Activated T-helper 1 cell treated with anti-CD3 and anti-CD28 coated beads, Interleukin-2, amount 50 U/mL, for 16 hours (primary cell): ENCODE measurements at places on chromosomes 4 and X.

- no peak for DNase-seq
Measured at GRCh38 chr4:538542-539142, 37.5 kb downstream of the TMEM271 start.

DNA sequence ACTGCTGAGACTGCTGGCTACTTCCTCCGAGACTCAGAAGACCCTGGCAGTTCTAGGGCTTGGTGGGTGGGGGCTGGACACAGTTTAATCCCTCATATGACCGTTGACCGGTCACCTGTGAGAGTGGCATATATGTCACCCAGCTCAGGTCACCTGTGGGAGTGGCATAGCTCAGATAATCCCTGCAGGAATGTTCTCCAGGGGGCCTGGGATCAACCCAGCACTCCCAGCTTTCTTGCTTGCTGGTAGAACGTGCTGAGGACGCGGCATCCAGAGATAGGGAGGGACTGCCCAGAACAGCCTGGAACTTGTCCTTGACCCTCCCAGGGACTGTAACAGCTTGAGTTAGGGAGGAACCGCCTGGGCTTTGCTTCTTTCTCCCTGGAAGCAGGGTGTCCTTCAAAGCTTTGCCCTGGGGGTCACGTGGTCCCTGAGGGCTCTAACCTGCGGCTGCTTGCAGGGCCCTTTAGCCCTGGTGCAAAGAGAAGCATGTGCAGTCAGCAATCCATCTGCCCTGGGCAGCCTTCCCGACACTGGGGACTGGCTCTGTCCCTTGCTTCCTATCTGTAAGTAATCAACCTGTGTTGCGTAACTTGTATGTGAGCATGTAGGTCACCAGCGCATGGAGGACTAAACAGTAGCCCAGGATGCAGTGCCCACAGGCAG, 55.3 kb downstream of the ZFYVE28 start:
- DNase-seq: no peak

GRCh38 chr4:94508806-94509205, 57.1 kb downstream of the PDLIM5 start:
- DNase-seq: no peak

GRCh38 chr4:118077767-118078105, 43.5 kb downstream of the NDST3 start:
- DNase-seq: no peak

DNA sequence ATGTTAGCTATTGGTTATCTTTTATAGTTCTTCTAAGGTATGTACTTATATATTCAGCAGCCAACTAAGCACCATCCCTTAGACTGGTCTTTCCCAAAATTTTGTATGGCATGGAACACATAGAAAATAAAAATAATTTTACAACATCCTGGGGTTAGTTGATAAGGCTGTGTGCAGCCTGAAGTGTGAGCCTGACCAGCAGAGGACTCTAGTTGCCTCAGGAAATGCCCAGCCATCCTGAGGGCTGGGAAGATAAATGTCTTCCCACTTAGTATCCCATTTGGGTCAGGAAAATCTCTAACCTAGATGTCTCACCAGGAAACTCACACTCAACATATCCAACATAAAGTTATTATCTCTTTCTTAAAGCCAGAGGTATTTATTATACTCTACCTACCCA, 251.4 kb upstream of the POF1B start:
- no peak for DNase-seq

- DNase-seq: no peak
Measured at GRCh38 chr4:185463541-185463940, 8.0 kb downstream of the CCDC110 start.

DNA sequence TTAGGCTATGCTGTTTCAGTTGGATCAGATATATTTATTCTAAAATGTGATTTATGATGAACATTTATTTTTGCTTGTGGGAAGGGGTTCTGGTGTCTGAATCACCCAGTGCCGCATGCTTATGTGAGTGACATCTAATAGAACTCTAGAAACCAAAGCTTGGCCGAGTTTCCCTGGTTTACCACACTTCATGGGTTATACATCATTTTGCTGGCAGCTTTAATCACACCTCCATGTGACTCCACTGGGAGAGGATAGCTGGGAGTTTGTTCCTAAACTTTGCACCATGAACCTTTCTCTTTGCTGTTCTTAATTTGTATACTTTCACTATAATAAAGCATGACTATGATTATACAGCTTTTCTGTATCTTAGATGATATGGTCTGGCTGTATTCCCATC, 382.9 kb downstream of the INPP4B start:
- DNase-seq: no peak

GRCh38 chrX:56284269-56284668, 52.1 kb downstream of the KLF8 start:
- DNase-seq: no peak

DNA sequence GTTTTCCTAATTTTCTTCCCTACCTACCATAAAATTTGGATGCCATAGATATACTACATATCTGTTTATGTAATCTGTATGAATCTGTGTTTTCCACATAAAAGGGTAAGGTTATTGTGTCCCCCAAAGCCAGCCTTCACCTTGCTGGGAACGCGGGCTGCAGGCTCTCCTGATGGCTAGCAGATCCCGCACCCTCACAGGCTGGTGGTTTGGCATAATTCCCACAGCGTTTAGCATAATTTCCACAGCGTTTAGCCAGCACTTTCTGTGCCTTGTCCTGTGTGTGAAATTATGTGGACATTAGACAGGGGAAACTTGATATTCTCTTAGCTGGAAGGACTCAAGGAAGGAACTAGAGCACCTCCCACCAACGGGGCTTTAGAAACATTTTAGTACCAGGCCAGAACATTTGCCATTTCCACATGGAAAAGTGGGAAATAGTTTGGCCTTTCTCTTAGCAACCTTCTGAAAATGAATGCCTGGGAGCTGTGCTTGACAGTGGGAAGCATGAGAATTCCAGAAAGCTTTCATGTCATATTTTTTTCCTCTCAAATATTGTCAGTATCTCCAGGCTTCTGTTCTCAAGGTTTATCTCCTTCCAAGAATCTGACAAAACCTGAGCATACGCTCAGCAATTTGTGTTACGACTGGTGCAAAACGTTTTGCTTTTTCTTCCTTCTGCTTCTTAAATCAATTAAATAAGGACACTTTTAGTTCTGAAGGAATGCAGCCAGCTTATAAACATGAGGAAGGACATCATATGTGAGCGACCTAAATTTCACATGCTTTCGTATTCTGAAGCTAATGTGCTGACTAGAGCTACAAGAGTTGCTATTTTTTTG, 67.9 kb downstream of the STK32B start:
- DNase-seq: no peak

GRCh38 chr4:23882976-23883531, 6.8 kb downstream of the PPARGC1A start:
- no peak for DNase-seq

- no peak for DNase-seq
Measured at GRCh38 chr4:155388162-155388561, 11.4 kb upstream of the MAP9 start.

DNA sequence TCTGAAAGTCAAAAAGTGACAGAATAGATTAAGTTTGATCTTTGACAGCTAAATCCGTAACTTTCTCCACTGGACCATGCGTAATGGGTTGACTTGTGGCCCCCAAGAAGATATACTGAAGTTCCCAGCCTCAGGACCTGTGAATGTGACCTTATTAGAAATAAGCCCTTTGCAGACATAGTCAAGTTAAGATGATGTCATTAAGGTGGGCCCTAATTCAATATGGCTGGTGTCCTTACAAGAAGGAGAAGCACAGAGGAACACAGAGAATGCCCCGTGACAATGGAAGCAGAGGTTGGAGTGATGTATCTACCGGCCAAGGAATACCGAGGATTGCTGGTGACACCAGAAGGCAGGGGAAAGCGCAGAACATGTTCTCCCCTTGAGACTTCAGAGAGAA, 14.4 kb downstream of the ENPP6 start:
- DNase-seq: no peak

DNA sequence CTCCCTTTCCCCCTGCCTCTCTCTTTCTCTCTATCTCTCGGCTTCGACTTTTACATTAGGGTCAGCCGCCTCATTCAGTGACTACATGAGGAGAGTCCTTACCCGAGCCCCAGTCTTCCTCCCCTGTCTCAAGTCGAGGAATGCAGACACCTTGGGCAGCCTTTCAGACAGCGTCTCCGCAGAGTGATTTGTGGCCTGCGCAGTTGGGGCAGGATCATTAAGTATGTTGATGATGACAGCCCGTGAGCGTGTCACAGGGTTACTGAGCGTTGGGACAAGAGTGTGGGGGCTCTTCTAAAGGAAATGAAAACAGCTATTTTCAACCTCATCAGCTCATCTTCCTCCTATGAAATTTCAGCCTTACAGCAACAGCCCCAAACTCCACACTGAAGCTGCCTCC, 312.1 kb upstream of the GATB start:
- DNase-seq: no peak

- no peak for DNase-seq
Measured at GRCh38 chr4:147933316-147933715, 201.4 kb downstream of the ARHGAP10 start.

DNA sequence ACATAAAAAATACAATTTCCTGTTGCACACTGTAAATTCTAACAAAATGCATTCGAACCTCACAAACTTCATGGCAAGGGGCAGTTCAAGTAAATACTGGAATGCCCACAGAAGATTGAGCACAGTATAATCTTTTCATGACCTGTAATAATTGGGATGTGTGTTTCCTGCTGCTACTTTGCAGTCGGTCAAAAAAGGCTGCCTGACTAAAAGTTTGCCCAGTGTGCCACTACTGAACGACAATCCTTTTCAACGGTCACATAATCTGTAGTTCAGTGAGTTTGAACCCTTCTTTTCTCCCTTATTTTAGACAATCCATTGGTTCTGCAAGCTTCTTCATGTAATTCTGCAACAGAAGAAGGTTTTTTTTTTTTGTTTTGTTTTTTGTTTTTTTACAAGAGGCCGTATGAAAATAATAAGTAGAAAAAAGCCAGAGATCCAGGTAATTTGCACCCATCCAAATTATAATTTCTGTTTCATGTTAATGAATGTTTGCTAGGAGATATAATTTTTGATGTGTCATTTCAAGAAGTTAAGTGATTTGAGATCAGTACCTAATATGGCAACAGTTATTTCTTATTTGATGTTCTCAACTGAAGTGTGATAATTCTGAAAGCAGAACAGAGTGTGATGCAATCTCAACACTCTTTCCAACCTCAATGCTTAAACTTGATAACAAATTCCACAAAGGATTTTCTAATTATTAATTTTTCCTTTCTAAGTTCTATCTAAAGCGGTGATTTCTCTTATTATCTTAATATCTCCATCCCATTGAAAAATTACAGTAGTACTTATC, 237.6 kb downstream of the FSTL5 start:
- no peak for DNase-seq

GRCh38 chr4:158863296-158863695, 94.5 kb downstream of the FNIP2 start:
- no peak for DNase-seq

DNA sequence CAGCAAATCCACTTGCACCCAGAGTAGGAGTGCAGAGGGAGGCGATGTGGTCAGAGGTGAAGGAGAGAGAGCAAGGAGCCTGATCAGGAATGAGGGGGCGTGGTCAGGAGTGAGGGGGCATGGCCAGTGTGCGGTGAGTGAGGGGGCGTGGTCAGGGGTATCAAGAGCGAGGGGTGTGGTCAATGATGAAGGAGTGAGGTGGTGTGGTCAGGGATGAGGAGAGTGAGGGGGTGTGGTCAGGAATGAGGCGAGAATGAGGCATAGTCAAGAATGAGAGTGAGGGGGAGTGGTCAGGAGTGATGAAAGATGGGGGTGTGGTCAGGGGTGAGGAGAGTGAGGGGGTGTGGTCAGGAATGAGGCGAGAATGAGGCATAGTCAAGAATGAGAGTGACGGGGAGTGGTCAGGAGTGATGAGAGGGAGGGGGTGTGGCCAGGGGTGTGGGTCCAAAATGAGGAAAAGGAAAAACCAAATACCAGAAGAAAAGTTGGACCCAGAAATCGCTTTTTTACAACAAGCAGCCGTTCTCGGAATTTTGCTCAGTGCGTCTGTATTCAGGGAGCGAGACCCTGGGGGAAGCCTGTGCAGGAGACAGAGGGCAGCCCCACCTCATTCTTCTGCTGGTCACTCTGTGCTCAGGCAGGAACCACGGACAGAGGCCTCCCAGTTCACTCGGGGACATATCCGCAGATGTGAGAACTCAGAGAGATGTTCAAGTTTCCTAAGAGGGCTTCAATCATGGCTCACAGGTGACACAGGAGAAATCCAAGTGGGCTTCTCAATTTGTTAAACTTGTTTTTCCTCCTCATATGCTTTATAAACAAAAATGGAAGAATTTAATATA, 47.5 kb downstream of the MAGEA1 start:
- DNase-seq: no peak

GRCh38 chrX:57822818-57823217, 87.4 kb downstream of the ZXDA start:
- no peak for DNase-seq

GRCh38 chr4:25253071-25253445, 19.2 kb downstream of the PI4K2B start:
- no peak for DNase-seq

DNA sequence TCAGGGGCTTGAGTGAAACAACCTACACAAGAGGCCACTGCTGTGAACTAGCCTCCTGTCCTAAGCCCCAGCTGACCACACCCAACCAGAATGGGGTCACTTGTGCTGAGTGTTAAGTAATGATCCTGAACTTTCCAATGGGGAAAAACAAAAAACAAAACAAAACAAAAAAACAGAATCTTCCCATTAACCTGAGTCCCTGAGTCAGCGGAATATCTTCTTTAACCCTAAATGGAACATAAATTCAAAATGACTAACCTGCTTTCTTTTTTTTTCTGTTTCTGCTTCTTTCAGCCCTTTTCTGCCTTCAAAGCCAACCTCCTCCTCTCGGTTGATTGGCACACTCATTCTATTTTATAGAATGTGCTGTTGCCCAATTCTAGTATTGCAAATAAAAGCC, 31.2 kb upstream of the MAGEA8 start:
- no peak for DNase-seq

DNA sequence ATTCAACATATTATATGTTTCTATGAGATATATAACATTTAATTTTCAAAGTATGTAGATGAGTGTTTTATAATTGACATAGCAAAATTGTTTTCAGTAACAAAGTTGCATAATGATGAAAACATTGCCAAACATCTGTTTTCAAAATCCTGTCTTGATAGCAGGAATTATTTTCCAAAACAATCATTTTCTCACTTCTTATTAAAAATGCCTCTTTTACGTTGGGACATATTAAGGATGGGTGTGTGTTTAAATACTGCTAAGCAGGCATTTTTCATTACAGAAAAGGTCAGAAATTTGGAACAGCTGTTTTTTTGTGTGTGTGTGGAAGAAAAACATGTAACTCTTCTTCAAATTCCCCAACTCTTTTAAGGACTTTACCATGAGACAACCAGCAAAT, 452.0 kb downstream of the SPRY1 start:
- no peak for DNase-seq

- DNase-seq: no peak
Measured at GRCh38 chr4:67910585-67910905, 26.7 kb upstream of the TMPRSS11D start.
